ENCODE measurements at places on chromosomes 12 and 14.

- DNase-seq, result no peak
These were observed 12.4 kb upstream of the SNAPC1 start for GRCh38 chr14:61749867-61750266.

GRCh38 chr14:51967521-51967920, 21.8 kb upstream of the RTRAF start:
- DNase-seq, result no peak

DNA sequence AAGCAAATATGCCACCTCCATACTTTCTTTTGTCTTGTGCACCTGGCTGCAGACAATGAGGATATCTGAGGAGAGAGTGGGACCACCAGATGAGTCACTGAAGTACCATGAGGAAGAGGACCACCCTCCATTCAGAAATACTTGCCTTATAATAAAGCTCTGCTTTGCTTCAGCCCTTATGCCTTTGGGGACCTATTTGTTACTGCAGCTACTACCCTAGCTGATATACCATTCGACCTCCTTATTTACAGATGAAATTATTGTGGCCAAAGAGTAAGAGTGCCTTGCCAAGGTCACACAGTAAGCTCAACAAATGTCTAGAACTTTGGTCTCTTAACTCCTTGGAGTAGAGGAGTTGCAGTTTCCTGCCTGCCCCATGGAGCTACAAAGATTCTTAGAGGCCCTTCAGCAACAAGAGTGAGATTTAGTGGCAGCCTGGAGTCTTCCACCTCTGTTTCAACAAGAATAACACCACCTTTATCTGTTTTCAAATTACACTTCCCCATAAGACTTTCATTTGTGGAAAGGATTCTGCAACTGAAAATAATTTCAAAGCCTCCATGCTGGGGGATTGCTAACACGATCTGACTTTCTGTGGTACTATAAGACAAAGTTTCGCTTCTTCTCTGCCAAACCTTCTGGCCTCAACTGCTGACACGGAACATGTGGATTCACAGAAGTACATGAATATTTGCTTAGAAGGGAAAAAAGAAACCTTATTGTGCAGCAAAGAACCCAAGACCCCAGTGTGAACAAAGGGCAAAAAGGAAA, 3.6 kb downstream of the CMKLR1 start:
- DNase-seq, result no peak

DNA sequence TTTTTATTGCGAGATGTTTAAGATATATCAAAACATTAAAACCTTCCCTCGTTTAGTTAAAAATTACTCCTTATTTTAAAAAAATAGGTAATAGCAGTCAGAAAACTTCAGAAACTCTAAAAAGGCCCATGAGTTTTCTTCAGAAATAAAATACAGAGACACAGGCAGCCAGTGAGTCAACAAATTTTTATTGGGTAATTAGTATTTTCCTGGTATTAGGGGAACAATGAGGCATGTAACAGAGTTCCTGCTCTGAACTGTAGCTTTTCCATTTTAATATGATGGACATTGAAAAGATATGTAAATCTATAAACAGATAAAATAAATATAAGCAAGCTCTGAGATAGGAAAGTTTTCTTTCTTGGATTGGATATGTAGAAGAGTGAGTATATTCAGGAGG, 399 bp upstream of the ZNF705A start:
- no peak for DNase-seq

Data from non-pigmented ciliary epithelial cell (primary cell).